ENCODE measurements at places on chromosomes 3 and 15.

GRCh38 chr3:85821130-85821756, 862.5 kb downstream of the CADM2 start:
- no peak for DNase-seq

- no peak for DNase-seq
Observed at GRCh38 chr3:192825657-192826200, 91.9 kb downstream of the MB21D2 start.

GRCh38 chr3:138933981-138934691, 12.8 kb downstream of the FOXL2 start:
- no peak for DNase-seq

DNA sequence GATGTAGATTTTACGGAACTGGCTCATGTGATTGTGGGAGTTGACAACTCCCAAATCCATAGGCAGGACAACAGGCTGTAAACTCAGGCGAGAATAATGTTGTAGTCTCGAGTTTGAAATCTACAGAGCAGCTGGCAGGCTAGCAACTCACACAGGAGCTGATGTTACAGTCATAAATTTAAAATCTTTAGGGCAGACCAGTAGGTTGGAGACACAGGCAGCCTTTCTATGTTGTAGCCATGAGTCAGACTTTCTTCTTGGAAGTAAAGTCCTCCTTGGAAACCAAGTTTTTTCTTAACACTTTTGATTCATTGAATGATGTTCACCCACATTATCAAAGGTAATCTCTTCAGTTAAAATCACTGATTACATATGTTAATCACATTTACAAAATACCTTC, 89.1 kb upstream of the ALCAM start:
- DNase-seq: no peak

GRCh38 chr3:127647845-127648204, 18.8 kb downstream of the PODXL2 start:
- no peak for DNase-seq

DNA sequence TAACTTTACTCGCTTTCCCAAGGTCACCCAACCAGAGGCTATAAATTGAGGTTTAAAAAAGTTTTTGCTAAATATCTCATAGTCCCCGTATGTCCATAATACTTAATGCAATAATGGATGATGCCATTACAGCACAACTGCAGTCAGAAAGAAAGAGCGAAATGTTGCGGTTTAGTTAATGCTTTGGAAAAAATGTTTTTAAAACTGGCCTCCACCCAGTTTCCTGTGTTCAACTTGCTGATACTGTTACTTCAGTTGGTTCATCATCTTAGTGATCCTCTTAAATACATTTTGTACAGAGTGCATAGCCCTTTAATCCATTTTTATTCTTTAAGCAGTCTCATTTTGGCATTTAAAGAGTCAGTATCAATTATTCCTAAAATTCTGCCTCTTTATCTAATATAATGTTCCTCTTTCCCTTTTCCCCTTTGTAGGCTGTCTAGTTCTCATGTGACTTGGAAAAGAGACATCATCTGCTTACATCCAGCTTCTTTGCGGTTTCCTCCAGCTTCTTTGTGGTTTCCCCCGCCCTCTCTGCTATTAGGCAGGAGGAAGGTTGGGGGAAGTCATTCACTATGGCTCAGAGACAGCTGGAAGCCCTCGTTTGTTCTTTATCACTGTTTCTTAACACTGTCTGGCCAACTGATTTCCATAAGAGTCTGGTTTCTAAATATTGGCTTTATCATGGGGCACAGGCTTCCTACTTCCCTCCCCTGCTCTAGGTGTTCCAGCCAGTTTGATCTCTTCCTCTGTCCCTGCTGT, 154.3 kb downstream of the GOLIM4 start:
- no peak for DNase-seq

GRCh38 chr15:79402136-79402535, 30.0 kb upstream of the MINAR1 start:
- DNase-seq: no peak

DNA sequence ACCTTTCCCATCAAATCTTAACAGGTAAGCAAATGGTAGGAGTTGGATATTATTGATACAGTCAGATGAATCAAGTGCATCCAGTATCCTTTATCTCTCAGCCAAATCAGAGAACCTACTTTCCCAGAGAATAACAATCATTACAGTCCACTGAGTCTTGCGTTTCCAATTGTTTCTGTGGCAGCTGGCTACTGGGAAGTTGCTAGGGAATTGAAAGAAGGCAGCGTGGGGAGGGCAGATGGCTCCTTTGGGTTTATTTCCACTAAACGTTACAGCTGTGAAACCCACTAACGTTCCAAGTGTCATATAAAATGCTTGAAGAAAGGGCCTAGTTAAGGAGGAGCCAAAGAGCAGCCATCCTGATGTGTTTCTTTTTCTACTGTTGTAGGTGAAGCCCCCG, 78.4 kb downstream of the WDR72 start:
- DNase-seq: no peak

DNA sequence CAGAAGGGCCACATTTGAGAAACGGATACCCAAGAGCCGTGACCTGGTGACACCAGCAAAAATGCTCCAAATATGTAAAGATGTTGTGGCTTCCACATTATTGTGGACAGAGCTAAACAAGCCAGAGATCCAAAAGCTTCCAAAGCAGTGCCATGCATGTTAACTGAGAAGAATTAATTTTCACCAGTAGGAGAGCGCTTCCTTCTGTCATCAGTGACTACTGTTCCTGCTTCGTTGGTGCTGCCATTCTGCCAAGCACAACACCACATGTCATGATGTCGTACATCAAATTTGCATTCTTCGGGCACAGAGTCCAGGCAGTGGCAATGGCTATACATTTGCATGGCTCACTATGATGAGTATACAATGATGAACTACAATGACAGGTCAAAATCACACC, 19.1 kb upstream of the CHST2 start:
- DNase-seq: no peak

DNA sequence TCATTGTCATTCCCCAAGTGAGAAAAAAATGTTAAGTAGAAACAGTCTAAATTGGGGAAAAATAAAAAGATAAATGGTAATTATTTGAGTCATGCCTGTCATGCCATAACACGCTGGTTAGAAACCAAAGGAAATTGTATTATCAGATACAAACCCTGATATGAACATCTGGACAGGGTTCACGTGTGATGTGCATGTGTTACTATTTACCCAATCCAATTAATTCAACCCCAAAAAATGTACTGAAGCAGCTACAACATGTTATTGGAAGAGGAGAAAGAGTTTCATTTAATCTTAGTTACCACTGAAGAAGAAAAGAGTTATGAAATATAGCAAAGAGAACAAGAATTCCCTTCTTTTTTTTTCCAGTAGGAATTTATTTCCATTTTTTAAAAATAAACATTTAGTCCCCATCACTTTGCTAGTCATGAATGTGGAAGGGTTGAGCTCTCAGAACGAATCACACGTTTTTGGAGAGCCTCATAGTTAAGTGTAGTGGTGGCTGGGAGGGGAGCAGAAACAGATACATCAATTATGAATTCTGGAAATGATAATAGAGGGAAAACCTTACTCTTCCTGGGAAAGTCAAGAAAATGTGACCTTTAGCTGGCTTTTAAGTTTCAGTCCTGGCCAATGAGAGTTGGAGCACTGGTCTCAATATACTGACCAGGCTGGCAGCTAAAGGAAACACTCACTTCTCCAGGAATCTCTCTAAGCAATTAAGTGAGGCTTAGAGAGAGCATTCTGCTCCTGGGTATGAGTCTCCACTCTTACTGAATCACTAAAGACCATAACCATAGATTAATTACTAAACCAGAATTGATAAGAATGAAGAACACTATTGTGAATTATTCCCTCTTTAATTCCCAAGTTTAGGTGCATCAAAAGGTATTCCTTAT, 796.5 kb downstream of the GRM7 start:
- no peak for DNase-seq

GRCh38 chr3:140216249-140216648, 281.3 kb downstream of the CLSTN2 start:
- DNase-seq: no peak

- DNase-seq: no peak
Observed at GRCh38 chr3:127997016-127997415, 55.2 kb upstream of the SEC61A1 start.

DNA sequence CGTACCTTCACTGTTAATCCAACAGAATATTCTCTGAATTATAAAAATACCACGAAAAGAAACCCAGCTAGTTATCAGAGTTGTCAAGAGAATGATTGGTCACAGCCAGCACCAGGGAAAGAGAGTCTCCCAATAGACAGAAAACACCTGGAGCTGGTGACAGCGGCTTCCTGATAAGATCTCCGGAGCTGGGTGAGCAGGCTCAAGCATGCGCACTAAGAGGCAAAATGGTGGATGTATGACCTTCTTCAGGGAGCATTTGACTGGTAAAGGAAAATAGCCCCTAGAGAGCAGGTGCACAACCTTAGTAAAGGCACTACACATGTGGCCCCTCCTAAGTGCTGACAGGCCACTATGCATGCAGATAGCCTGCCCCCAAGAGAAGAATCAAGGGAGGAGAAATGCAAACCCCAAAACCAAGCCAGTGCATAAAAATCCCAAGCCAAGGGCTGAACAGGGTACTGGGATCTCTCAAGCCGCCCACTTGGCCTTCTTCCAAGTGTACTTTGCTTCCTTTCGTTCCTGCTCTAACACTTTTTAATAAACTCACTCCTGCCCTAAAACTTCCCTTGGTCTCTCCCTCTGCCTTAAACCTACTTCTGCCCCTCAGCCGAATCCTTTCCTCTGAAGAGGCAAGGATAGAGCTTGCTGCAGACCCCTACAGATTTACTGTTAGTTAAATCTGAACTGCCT, 93.2 kb downstream of the UACA start:
- DNase-seq: no peak

- DNase-seq: no peak
Observed at GRCh38 chr15:22939652-22940061, 40.5 kb downstream of the CYFIP1 start.

DNA sequence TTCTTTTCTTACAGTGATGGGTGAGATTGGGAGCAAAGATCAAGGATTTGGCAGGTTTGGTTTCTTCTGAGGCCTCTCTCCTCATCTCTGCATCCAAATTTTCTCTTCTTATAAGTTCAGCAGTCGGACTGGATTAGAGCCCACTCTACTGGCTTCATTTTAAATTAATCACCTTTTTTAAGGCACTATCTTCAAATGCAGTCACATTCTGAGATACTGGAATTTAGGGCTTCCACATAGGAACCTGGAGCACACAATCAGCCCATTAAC, 56.5 kb upstream of the PLSCR4 start:
- no peak for DNase-seq

DNA sequence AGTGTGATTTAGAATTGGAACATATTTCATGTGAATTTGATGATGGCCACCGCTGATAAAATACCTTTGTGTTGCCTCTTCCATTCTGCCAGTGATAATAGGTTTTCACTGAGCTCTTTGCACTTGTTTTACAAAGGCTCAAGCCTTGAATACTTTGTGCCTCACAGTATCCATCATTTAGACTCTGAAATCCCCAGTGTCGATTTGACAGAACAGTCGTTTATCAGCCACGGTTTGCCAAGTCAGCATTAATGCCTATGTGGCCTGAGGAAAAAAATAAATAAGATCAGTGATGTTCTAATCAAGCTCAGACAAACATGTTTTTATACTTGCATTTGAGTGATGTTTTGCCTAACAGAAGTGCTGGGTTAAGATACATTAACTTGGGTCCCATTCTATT, 399.1 kb downstream of the RBMS3 start:
- DNase-seq: no peak

DNA sequence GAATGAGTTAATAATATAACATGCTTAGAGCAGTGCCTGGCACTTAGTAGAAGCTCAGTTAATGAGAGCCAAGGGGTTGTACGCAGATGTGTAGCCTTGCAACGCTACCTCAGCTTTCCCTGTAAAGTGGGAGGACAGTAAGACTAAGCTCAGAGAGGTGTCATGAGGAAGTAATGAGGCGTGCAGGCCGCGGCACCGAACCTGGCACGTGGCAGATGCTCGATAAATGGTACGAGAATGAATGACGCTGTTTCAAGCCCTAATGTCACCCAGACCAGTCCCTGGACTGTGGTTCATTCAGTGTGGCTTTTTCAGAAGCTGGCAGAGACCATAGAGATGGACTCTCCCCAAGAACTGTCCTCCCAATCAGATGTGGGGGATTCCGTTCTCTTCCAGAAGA, 21.2 kb downstream of the GRIP2 start:
- no peak for DNase-seq

GRCh38 chr3:152496716-152497115, 228.0 kb downstream of the MBNL1 start:
- no peak for DNase-seq

Measured in activated B cell treated with CpG ODN at 0.5 μM for 24 hours (primary cell).